ENCODE measurements at places on chromosomes 7 and 10.
A peak's percentile ranks its signal among the peaks of the same experiment; 100 is the strongest.

- DNase-seq = no peak
Measured at GRCh38 chr7:74236284-74236683, 17.9 kb downstream of the RFC2 start.

- no peak for DNase-seq
Measured at GRCh38 chr7:33559324-33559710, 346.0 kb upstream of the BMPER start.

- no peak for DNase-seq
Measured at GRCh38 chr7:121837462-121837861, 35.5 kb upstream of the PTPRZ1 start.

DNA sequence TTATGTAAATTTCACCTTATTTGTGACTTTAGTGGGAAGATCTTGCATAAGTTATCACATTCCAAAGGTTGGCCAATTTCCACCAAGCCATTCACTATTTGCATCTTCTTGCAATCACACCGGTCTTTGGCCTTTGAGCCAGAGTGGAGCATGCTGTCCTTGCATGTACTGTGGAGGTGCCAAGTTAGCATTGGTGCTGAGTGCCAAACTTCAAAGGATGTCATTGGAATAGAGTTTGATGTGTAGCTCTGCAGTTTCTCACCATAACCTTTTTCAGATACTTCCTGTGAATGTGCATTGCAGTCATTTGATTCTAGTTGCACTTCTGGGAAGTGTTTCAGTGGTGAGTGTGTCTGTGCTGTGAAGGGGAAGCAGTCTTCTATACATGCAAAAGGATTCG is 620.6 kb downstream of the SUGCT start:
- DNase-seq = peak; percentile 17

DNA sequence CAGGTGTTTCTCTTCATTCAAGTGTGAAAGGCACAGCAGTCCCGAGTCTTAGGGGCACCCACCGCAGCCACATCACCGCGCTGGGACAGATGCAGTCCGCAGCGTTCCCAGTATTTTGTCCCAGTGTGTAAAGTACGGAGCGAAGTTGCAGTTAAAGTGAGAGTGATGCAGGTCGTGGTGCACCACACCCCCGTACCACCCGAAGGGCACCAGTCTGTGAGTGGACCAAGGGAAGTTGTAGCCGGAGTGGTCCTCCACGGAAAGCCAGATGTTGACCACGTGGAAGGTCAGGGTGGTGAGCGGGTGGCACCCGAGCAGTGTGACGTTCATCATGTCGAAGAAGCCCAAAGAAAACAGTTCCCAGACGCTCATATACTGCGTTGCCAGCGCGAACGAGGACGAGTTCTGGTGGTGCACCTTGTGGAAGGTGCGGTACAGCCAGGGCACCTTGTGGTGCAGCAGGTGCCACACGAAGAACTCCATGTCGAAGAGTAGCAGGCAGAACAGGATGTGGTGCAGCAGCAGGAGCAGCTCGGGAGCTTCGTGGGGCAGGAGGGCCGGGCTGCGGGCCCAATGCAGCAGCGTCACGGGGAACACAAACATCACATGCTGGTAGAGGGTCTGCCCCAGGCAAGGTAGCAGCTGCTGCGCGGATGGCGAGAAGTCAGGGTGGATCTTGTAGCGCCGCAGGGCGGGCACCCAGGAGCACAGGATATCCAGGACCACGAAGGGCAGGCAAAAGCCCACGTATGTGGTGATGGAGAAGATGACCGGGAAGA is 526 bp downstream of the CH25H start:
- DNase-seq = peak; percentile 45

- peak; percentile 87 for DNase-seq
Measured at GRCh38 chr10:17616403-17617030, 657 bp downstream of the HACD1 start.

DNA sequence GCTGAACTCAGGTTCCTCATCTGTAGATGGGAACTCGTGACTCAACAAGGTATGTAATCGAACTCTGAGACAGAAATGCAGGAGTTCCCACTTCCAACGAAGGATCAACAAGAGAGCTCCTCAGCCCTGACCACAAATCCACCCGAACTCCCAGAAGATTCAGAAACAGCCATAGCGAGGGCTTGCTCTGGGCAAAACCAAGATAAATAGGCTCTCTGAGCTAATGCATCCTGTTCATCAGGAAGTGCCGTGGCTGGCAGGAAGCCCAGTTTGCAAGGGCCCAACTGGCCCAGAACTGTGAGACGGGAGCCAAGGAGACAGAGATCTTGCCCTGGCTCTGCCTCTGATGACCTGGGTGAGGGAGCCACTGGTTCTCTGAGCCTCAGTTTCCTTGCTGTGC is 141.7 kb upstream of the PFKP start:
- DNase-seq = no peak

GRCh38 chr7:94303118-94303517 is 91.6 kb upstream of the COL1A2 start:
- DNase-seq = no peak

- peak; percentile 35 for DNase-seq
Measured at GRCh38 chr7:128703609-128704241, 31.6 kb downstream of the GARIN1A start.

DNA sequence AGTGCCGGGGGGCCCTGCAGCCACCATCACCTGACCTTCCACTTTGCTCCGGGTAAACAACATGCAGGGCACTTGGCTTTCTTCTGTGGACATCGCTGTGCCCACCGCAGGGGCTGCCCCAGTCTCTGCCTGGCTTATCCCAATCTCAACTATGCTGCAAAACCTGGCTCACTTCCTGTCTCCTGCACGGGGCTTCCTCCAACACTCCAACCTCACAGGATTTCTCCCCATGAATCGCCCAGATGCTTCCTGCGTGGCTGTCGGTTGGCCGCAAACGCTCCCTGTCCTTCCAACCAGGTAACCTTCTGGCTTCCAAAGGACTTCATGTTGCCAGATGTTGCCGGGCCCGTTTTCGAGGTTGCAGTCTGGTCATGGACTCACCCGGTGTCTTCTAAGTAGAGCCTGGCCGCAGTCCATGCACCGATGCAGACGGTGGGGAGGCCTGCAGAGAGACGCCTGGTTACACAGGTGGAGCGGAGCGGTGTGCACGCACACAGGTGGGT is 109.0 kb downstream of the VIPR2 start:
- DNase-seq = no peak

GRCh38 chr7:122166740-122167139 is 22.7 kb upstream of the AASS start:
- DNase-seq = peak; percentile 55

- DNase-seq = peak; percentile 64
Measured at GRCh38 chr10:13987446-13987845, 343.3 kb downstream of the FRMD4A start.

DNA sequence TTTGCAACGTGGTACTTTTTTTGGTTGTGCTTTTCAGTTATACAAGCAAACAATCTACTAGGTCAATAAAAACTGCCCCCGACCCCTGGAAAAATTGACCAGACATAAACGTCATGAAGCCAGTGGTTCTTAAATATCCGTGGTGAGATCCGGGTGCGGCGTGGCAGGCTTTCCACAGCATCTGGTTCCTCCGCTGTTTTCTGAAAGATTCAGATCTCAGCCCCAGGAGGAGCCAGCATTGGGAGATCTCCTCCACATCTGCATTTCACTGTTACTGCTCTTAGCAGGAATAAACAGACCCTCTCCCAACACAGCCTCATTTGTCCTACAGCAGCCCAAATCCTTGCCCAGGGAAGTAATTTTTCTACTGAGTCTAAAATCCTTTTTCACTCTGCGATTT is 664.3 kb upstream of the FOXK1 start:
- DNase-seq = no peak

DNA sequence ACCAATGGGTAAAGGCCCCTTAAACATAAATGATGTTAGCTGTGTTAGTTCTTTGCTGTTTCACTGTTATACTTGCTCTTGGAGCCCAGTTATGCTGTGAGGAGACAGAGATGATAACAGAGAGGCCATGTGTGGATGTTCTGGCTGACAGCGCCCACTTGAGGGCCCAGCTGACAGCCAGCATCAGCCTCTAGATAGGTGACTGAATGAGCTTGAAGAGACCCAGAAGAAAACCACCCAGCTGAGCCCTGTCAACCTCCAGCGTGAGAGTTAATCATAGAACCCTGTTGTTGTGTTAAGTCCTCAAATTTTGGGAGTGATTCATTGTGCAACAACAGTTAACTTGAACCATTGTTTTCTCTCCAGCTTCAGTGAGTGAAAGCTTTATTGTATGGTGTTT is 91.7 kb downstream of the GLRX3 start:
- no peak for DNase-seq

- peak; percentile 89 for DNase-seq
Measured at GRCh38 chr10:74008212-74008731, 10.4 kb downstream of the VCL start.

DNA sequence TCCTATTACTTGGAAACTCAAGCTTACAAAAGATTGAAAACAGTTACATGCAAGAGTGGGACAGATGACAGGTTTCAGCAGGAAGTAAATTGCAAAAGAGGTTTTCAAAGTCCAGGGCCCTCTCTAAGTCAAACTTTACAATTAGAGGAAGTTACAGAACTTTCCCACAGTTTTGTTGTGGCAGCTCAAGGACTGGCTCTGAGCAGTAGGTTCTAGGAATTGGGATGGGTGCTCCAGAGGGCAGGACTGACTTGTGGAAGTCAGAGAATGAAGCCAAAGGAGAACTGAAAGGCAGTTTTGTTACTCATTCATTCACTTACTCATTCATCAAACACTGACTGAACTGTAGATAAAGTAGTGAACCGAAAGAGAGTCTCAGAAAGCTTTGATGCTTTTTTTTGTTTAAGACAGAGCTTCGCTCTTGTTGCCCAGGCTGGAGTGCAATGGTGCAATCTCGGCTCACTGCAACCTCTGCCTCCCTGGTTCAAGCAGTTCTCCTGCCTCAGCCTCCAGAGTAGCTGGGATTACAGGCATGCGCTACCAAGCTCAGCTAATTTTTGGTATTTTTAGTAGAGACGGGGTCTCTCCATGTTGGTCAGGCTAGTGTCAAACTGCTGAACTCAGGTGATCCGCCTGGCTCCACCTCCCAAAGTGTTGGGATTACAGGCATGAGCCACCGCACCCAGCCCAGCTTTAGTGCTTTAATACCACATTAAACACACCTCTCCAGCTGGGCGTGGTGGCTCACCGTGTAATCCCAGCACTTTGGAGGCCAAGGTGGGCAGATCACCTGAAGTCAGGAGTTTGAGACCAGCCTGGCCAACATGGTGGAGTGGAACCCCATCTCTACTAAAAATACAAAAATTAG is 66.8 kb upstream of the CCNJ start:
- no peak for DNase-seq

- no peak for DNase-seq
Measured at GRCh38 chr10:75165684-75166622, 44.6 kb upstream of the VDAC2 start.

- no peak for DNase-seq
Measured at GRCh38 chr10:16816830-16817124, 447 bp downstream of the RSU1 start.

- DNase-seq = no peak
Measured at GRCh38 chr10:79406683-79407422, 38.6 kb downstream of the ZCCHC24 start.

GRCh38 chr7:23482686-23483085 is 12.4 kb upstream of the IGF2BP3 start:
- DNase-seq = no peak

- DNase-seq = no peak
Measured at GRCh38 chr10:69865450-69865849, 63.7 kb downstream of the COL13A1 start.

DNA sequence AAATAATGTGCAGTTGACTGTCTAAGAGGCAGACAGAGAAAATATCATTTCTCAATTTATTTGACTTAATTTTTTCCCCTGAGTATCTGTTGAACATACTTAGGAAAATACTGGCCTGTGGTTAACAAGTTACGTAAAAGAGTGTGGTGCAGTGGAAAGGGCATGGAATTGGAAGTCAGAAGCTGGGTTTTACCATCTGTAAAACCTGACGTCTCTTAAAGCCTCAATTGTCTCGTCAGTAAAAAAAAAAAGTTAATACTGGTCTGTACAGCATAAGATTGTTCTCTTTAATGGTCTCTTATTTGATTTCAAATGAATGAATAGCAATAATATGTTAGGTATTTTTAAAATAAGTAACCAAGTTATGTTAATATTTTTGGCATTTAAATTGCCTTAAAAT is 67.8 kb downstream of the PHTF2 start:
- DNase-seq = peak; percentile 23

GRCh38 chr7:18550574-18550973 is 55.0 kb downstream of the HDAC9 start:
- DNase-seq = no peak

GRCh38 chr10:127813290-127813689 is 76.3 kb downstream of the FOXI2 start:
- no peak for DNase-seq

DNA sequence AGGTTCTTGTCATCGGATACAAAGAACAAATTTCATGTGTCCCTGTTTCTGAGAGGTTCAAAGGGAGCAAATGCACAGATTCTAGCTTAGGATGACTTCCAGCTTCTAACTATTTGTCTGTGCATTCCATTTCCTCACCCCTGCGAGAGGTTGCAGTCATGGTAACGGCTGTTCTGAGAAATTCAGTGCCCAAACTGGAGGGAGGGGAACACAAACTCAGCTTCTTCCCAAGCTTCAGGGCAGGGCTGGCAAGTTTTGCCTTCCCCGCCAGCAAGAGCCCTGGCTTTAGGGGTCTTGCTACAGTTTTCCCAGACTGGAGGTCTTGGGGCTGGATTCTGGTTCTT is 11.1 kb downstream of the FAS start:
- DNase-seq = peak; percentile 65

- peak; percentile 22 for DNase-seq
Measured at GRCh38 chr10:90675621-90676020, 182.2 kb downstream of the HTR7 start.

GRCh38 chr10:46550795-46551700 is 5.4 kb downstream of the GPRIN2 start:
- DNase-seq = no peak

- DNase-seq = no peak
Measured at GRCh38 chr10:127999297-128000129, 92.6 kb downstream of the PTPRE start.

- no peak for DNase-seq
Measured at GRCh38 chr7:264541-265191, 25.3 kb upstream of the FOXL3 start.

- peak; percentile 41 for DNase-seq
Measured at GRCh38 chr10:22670788-22671187, 43.6 kb downstream of the PIP4K2A start.

DNA sequence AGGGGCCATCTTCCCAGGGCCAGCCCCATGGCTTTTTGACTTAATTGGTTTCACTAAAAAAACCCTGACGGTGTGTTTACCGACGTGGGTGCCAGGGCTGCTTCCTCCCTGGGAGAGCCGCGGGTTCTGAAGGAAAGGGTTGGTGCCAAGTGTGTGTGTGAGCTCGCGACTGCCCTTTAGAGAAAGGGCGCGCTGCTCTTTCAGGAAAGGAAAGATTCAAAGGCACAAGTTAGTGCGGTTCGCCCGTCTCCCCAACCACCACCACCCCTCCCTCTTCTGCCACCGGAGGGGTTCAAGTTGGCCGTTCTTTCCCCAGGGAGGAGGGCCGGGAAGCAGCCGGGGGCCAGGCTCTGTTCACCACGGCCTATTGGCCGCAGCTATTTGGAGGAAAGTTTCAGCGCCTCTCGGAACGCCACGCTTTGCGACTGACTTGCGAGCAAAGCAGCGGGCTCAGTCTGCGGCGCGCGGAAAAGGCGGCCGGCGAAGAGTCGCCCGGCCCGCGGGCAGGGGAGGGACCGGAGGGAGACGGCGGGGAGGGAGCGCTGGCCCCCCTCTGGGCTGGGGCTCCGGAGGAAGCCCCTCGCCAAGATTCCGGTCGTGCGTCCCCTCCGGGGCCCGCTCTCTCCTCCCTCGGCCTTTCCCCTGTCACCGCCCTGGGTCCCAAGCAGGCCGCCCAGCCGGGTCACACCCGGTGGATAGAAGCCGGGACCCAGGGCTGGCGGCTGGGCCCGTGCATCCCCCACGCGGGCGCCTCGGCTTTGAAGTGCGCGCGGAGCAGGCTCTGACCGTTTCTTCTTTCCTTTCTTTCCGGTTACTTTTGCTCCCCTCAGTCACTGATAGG is 165.9 kb upstream of the PPP1R3A start:
- no peak for DNase-seq
